ENCODE measurements at places on chromosomes 7 and 10. TPM values are rescaled to one million over a fixed set of nuclear protein-coding genes. Genes with fewer than 3 reads are reported as not detected.

GRCh38 chr10:22247636-22248035 is 29.8 kb upstream of the EBLN1 start:
- DNase-seq: no peak

DNA sequence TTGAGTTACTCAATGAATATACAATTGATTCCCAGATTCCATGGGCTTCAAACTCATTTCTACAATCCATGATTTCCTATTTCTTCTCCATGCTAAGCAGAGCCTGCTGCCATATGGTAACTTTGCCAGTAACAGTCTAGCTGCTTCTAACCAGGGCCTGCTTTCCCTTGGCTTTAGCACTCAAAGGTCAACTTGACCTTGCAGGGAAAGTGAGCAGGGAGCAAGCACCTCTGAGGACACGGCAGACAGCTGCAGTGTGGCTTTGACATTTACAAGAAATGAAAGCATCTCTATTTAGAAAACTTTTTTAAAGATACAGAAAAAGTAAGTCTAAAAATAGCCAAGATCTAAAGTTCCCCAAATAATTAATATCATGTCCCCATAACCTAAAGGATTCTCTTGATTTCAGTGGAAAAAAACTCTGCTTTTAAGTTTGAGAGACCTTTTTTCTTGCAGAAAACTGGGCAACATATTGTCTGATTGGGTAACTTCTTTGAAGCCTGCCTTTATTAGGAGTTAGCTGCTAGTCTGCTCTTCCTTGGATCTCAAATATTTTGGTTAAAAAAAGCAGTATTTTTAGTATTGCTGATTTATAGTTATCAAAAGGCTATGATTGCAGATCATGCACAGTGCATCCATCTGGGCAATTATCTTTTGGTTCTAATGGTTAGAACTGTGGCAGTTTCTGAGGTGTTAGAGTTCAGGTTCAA is 257.9 kb downstream of the AHR start:
- DNase-seq: no peak

GRCh38 chr10:24360282-24361127 is 151.6 kb downstream of the KIAA1217 start:
- no peak for DNase-seq

- DNase-seq: no peak
These were observed 120.8 kb downstream of the TNS3 start for GRCh38 chr7:47461161-47461560.

DNA sequence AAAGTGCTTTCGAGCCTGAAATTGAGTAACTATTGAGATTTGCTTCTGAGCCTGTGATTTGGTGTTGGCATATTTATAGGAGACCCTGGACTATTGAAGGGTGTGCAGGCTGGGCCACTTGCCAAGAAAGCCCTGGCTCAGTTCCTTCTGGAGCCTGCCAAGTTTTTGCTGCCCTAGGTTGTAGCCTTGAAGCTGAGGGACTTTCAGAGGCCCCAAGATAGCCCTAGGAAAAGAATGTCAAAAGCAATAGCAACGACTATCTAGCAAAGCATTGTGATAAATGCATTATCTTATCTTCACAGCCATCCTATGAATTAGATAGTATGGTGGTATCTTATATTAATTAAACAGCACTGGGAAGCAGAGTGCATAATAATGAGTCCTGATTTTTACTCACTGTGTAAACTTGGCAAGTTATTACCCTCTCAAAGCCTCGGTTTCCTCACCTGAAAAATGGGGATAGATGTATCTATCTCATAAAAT is 473.7 kb upstream of the PODXL start:
- no peak for DNase-seq

GRCh38 chr7:88001744-88002530 is 67.9 kb downstream of the ADAM22 start:
- no peak for DNase-seq

DNA sequence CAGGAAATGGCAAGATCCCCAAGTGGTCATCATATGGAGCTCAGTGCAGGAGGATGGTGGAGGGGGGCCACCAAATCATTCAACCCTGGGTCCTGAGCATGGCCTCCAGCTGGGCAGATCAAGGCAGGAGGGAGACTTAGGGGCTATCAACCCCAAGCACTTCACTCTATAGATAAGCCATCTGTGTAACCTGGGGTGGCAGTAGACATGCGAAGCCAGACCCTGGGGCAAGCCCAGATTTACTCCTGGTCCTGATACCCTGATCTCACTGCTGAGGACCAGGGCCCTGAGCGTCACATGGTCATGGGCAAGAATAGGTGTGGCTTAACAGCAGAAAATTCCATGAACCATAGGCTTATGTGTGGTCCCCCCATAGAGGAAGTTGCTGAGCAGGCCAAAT is 173.0 kb upstream of the ADCY1 start:
- no peak for DNase-seq

GRCh38 chr10:97333351-97333600 is 1.3 kb downstream of the FRAT2 start:
- DNase-seq: no peak

GRCh38 chr7:24769014-24769830 is 12.0 kb upstream of the GSDME start:
- DNase-seq: no peak

GRCh38 chr10:112896273-112896672 is 53.8 kb upstream of the TCF7L2 start:
- no peak for DNase-seq

Gene GFRA1
- total RNA-seq: 73.3 TPM

Gene ADAM12
- 166 TPM for total RNA-seq

Gene PODXL
- total RNA-seq: 11.9 TPM

Gene AKR1C1
- total RNA-seq: 1.7 TPM

Gene RET
- not detected for total RNA-seq
